CD4-positive, alpha-beta T cell treated with Interleukin-15 for 4 hours (primary cell): ENCODE measurements at places on chromosomes 13 and 19.

DNA sequence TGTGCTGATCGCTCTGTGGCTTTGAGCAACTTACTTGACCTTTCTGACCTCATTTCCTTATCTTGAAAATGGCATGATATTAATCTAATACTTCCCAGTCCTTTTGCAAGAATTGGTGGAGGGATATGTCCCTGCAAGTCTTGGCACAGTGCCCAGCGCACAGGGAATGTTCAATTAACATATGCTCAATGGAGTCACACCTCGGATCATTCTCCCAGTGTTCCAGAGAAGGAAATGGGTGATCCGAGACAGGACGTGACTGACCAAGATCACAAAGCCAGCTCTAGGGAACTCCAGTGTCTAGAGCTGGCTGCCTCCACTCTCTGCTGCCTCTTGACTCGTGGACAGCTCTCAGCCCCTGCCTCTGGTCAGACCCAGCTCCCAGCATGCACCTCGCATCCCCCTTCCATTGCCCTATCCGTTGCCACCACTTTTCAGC, 3.6 kb downstream of the CDC42EP5 start:
- DNase-seq: no peak

GRCh38 chr13:75010941-75011340, 471.0 kb downstream of the TBC1D4 start:
- no peak for DNase-seq

DNA sequence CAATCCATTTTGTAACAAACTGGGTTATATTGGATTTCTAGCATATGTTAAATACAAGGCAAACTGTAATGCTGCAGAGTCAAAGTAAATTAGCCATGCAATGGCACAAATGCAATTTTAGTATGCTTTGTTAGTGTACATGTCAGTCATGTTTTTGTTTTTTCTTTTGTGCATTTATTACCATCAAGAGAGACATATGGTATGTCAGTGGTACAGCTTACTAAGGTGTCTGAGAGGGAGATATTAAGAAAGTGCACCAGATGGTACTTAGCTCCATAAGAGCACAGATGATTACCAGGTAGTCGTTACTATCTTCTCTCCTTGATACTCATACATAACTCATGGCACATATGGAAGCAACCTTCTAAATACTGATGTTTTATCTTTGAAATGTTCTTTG, 550.3 kb downstream of the GPC5 start:
- no peak for DNase-seq

- DNase-seq: no peak
These were observed 399.5 kb downstream of the RFC3 start for GRCh38 chr13:34217343-34218025.

DNA sequence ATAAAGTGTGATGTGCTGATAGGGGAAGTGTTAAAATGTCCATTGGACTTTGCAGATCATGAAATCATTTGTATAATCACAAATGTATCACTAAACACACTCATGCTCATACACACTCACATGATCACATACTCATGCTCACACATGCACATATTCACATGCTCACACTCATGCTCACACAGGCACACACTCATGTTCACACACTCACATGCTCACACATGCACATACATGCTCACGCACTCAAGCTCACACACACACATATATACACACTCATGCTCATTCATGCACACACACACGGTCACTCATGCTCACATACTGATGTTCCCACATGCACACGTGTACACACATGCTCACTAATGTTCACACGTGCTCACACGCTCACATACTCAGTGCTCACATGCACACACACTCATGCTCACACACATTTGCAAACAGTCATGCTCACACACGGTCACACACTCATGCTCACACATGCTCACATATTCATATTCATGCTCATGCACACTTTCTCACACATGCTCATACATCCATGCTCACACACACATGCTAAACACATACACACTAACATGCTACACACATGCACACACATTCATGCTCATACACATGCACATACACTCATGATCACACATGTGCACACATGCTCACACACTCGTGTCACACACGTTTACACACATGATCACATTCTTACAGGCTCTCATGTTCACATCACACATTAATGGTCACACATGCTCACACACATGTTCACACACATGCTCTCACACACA, 116.7 kb upstream of the GJB6 start:
- no peak for DNase-seq

DNA sequence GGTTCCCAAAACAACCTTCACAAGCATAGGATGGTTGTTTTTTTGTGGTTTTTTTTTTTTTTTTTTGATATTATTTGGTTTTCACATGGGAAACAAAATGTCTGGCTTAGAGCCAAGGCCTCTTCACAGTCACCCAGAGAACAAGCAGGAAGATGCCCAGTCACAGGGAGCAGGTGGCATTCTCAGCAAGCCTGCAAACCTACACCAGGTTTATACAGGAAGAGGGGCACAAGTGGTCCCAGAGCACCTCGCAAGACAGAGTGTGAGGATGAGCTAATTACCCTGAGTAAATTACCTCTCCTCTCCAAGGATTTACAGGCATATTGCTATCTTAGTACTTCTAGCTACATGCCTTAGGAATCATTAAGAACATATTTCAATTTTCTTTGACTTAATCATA, 1375.6 kb downstream of the EFNB2 start:
- DNase-seq: no peak

DNA sequence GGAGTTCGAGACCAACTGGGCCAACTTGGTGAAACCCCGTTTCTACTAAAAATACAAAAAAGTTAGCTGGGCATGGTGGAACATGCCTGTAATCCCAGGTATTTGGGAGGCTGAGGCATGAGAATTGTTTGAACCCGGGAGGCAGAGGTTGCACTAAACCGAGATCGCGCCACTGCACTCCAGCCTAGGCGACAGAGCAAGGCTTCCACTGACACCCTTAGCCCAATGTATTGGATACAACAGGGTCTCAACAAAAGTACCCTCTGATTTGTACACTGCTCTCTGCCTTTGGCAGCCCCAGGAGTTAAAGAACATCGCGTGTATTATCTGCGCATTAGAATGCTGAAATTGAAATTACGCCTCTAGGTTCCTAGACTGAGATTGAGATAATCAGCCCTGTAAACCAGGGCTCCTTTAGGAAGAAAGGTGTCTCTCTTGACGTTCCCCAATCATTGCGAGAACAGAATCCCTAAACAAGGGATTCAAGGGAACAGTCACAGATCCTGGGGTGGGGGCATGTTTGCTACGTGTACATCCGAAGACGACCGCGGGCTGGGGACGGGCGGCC, 21.9 kb downstream of the IPO5 start:
- no peak for DNase-seq

DNA sequence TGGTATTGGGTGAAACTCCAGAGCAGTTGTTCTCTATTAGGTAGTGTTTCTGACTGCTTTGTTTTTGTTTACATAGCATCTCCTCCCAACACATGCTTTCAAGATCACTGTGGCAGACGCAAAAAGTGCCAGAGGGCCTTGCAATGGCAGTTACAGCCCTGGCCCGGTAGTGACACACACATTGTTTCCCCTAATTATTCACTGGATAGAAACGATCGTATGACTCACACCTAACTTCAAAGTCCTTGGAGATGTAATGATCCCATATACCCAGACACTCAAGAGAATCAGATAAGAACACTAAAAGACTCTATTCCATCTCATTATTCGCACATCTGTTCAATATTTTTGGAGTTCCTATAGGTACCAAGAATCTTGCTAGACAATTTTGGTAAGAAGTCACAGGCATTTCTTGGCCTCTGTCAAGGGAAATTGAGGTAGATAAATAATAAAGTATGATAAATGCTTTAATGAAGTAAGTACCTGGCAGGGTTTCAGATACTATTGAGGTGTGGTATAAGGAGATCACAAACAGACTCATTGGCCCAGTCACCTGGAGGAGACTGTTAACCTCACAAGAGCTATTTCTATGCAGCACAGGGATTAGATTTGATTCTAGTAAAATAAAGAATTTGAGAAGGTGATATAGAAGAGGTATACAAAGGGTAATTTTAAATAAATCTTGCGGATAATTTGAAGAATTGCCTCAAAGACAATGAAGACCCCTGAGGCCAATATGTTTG, 485.3 kb downstream of the SLITRK6 start:
- no peak for DNase-seq

- DNase-seq: no peak
These were observed 4.0 kb downstream of the ERF start for GRCh38 chr19:42250666-42251531.

GRCh38 chr13:108755083-108755482, 125.7 kb downstream of the MYO16 start:
- no peak for DNase-seq

DNA sequence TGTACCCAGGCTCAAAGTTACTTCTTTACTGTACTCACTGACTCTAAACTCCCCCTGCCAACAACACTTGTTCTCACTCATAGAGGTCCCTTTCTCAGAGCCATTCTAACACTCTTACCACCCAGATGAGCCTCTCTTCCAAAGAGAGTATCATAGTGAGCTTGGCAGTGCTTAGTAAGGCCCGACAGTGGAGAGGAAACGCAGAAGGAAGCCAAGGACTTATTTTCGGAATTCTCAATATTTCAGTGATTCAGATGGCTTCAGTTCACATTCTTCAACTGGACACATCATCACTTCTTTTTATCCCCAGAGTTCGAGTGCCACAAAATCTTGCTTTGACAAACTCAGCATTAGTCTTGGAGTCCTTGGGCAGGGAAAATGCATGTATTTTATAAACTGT, 285.9 kb downstream of the DNAJC15 start:
- no peak for DNase-seq

- DNase-seq: no peak
These were observed 349.8 kb downstream of the DLEU7 start for GRCh38 chr13:50493683-50494082.

DNA sequence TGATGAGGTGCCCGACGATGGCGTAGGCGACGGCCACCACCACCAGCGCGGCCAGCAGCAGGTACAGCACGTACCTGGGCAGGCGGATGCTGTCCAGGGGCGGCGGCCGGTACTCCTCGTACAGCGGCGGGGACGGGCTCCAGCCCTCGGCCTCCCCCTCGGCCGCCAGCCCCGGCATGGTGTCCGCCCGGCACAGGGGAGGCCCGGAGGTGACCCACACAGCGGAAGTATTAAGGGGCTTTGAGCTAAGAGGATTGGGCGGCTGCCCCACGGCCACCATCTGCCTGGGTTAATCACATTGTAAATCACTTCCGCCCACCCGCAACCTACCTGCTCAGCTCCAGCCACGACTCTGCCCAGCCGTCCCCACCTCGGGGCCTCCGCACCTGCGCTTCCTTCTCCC, at the start of gene SMIM44:
SMIM44 (minus strand) TSS at position 216 of the 403 bp plus-strand sequence; CDS start at position 178, 38 bp downstream.
- DNase-seq: no peak

GRCh38 chr19:18001777-18002345, 6.1 kb upstream of the ARRDC2 start:
- DNase-seq: no peak

DNA sequence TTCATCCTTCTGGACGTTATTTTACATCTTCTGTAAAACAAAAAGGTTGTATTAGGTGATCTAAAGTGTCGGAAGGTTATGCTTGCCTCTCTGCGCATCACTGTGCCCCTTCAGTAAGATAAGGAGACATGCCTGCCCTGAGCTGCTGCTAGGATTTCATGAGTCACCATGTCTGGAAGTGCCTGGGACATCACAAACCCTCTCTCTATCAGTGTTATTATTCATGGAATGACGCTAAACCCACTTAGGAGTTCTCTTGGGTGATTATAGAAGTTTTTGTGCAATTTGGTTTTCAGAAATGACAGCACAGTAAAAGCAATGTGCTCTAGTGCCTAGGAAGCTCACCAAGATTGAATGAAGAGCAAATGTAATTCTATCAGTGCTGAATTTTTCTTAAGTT, 617.7 kb downstream of the DCT start:
- DNase-seq: no peak

GRCh38 chr19:42174958-42175734, 42.3 kb downstream of the DEDD2 start:
- no peak for DNase-seq

DNA sequence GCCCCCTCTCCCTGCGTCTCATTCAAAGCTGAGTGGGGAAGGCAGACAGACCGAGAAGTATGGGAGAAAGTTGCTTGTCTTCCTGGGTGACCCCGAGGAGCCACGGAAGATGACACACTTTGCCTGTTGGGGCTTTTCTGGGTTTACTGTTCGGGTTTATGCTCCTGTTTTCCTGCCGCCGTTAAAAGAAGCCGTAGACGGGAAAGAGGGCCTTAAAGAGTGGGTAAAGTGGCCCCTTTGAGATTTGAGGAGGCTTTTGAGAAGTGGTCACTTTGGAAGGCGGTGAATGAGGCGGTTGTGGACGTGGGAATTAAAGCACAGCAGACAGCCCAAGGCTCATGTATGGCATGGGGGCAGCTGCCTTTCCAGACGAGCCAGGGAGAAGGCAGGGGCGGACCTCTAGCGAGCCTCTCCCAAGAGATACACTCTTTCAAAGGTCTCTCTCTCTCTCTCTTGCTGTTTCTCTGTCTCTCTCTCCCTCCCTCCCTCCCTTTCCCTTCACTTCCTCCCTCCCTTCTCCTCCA, 493 bp upstream of the LHFPL6 start:
- DNase-seq: no peak

- DNase-seq: no peak
These were observed 420.4 kb downstream of the EFNB2 start for GRCh38 chr13:106115081-106115480.

GRCh38 chr13:45299194-45299593, 41.8 kb downstream of the TPT1 start:
- no peak for DNase-seq

DNA sequence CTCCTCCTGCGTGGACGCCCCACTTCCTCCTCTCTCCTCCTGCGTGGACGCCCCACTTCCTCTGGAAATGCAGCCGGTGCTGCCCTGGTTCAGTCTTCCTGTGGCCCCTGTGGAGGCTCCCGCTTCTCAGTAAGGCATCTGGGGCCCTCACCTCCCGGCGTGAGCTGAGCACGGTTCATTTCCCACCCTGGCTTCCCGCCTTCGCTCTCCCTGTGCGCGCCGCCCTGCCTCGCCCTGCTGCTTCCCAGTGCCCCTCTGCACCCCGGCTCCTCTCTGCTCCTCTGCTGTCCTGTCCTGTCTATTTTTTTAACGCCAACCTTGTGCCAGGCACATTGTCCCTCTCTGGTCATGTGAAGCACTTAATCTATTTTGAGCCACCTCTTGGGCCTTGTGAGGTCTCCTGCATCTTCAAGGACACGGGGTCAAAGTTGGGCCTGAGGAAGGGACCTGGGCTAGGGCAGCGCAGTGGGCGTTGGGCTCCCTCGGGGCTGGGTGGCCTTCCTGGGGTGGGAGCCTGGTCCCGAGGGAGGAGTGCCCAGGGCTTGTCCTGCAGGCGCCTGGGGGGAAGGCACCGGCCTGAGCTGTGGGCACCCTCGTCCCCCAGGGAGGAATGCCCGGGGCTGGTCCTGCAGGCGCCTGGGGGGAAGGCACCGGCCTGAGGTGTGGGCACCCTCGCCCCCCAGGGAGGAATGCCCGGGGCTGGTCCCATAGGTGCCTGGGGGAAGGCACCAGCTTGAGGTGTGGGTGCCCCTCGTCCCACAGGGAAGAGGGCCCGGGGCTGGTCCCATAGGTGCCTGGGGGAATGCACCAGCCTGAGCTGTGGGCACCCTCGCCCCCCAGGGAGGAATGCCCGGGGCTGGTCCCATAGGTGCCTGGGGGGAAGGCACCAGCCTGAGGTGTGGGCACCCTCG, 13.0 kb downstream of the HCN2 start:
- no peak for DNase-seq
